ENCODE measurements at places on chromosomes 4 and X.

DNA sequence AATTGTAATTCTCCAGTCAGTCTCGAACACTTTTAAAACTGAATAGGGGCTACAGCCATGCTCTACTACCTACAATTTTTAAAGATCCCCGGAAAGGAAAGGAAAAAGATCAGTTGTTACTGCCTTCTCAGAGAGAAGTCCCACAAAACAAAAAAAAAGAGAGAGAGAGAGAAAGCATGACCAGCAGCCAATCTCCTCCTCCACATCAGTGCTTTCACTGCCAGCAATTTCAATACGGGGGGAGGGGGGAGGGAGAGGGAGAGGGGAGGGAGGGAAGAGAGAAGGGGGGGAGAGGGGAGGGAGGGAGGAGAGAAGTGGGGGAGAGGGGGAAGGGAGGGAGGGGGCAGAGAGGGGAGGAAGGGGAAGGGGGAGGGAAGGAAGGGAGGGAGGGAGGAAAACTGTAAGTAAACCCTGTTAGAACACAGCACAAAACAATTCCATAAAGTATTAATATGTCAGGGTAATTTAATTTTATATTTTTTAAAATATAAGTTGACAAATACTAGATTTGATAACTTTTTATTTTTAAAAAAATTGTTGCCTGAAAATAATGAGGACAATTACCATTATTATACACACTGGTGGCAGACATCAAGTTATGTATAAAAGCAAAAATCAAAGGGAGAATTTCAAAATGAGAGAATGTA, 108.0 kb downstream of the LRBA start:
- DNase-seq: no peak

DNA sequence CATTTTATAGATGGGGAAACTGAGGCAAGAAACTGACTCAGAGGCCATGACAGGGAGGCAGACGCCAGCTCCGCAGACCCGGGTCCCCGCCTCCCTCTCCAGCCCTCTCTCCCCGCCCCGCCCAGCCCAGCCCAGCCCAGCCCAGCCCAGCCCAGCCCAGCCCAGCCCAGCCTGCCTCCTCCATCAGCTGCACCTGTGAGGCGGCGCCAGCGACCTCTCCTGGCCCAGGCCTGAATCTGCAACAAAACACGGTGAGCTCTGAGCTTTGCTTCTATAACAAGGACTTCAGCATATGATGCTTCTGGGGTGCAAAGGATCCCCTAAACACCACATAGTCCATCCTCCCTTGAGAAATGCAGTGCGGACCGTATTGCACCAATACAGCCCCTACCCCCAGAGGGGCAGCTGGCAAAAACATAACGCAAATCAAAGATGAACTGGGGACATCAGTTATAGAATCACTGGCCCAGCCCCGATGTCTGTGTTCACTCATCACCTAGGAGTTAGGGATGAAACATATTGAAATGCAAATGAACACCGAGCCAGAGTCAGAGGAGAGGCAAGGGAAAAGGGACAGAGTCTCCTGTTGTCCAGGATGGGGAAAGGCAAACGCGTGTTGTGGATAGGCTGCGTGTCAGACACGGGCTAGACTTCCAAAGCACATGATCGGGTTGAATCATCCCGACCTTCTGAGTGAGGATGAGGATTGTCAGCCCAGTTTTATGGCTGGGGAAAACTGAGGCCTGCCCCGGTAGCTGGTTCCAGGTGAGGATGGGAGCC, 216.1 kb upstream of the PSAPL1 start:
- no peak for DNase-seq

DNA sequence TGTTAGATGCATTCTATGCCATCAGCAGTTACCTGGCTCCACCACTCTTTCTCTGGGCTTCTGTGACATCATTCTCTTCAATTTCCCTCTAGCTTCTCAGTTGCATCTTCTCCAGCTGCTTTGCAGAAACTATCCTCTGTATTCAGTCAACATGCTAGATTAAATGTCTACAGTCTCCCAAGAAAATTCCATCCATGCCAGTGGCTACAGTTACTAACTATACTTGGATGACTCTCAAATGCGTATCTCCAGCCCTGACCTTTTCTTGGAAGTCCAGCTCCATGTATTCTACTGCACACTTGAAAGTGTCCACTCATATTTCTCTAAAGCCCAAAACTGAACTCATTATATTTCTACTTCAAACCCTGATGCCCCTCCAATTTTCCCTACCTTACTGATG, 232.3 kb upstream of the TENM3 start:
- DNase-seq: no peak

GRCh38 chr4:102116121-102116520, 229.2 kb downstream of the SLC39A8 start:
- no peak for DNase-seq

DNA sequence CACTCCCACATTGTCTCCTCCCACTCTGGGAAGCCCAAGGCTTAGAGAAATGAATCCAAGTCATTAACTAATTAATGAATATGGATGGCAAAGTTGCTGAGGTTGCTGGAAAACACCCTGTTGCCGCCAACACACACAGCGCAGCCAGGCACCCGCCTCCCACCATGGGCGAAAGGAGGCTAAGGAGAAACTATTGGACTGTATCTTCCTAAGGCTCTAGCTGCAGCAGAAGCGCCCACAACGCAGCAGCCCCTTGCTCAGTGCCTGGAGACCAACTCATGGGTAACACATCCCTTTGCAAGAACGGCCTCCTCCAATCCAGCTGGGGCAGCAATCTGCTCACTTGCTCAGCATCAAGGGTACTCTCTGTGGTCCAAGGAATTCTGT, 34.2 kb downstream of the TSC22D3 start:
- no peak for DNase-seq

- no peak for DNase-seq
These were observed 420 bp downstream of the TSC22D3 start for GRCh38 chrX:107775000-107775733.

DNA sequence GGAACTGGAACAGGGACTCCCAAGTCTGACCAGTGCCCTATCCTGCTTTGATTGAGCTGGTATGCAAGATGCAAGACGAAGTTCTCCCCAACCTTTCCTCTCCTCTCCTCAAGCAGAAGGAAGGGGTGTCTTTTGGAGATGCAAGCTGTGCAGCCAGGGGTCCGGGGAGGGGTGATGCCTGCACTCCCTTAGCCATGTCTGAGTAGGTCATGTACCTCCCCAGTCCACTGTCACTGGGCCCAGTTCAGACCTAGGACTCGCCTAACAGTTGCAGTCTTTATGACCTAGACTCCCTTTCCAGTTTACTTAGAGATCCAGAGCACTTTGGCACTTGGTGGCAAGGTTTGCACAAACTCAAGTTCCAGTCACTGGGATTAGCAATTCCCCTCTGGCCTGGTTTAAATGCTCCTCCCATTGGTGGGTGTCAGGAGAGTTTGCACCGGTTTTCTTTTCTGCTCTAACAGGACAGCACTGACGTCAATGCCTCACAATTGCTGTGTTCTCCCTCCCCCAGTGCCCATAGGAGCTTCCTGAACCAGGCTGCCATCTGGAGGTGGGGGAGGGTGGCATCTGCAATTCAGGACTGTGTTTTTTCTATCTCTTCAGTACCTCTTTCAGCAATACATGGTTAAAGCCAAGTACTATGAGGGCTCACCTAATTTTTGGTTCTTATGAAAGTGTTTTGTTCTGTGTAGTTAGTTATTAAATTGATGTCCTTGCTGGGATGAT, 782.2 kb downstream of the ARAP2 start:
- peak; percentile 38 for DNase-seq

DNA sequence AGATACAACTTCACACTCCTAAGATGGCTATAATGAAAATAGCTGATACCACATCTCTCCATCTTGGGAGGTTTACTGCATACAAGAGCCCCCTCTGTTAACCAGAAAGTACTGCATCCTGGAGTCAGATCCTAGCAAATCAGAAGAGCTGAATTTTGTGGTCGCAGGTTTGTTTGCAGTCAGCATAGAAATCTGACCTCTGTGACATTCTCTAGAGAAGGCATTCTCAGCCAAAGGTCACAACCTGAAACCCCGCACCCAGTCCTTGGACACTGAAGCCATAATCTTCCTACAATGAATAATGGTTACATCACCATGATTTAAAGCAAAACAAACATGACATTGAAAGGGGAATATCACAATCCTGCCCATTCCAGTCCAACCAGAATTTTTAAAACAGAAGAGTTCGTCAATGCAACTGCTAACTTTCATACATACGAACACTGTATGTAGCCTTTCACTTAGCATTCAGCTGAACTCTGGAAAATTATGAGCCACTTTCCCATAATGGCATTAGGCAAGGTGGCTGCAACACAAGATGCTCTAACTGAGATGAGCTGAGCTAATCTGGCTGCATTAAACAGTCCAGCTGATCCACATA, 17.6 kb downstream of the HS6ST2 start:
- DNase-seq: no peak

GRCh38 chrX:129996120-129996519, 13.7 kb downstream of the BCORL1 start:
- no peak for DNase-seq

DNA sequence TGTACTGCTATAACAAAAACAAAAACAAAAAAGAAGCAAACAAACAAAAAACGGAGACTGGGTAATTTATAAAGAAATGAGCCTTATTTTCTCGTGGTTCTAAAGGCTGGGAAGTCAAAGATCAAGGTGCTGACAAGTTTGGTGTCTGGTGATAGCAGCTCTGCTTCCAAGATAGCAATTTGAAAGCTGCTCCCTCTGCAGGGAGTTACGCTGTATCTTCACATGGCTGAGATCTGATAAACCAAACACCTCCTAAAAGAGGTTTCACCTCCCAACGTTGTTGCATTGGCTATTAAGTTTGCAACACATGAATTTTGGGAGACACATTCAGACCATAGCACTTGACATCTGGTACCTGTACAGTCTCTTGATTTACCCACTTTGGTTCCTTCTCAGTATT, 854.2 kb downstream of the CENPC start:
- DNase-seq: no peak

DNA sequence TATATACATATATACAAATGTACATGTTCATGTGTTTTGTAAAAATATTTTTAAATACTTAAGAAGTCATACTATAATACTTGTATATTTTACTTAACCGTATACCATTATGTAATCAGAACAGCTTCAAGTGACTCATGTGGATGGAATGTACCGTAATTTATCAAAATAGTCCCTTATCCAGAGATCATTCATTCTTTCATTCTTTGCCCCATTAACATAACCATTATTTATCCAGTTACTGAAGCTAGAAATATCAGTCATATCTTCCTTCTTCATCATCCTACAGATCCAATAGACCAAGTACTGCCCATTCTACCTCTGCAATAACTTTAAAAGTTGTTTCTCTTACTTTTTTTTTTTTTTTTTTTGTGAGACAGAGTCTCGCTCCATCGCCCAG, 164.2 kb downstream of the MAB21L2 start:
- DNase-seq: no peak

DNA sequence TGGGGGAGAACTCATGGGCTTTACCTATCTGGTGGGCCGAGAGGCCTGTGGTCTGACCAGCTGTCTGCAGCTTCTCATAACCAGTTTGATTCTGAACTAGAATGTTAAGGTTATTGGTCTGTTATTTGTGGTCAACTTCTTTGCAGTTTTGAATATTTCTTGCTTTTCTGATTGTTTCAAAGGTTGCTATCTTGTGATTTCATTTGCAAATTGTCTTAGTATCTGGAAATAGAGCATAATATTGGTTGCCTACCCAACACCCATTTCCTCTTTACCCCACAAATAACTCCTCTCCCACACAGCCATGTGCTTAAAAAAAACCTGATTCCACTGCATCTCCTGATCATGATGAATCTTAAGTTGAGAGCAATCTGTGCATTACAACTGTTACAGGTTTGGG, 39.1 kb upstream of the BMP2K start:
- peak; percentile 71 for DNase-seq

DNA sequence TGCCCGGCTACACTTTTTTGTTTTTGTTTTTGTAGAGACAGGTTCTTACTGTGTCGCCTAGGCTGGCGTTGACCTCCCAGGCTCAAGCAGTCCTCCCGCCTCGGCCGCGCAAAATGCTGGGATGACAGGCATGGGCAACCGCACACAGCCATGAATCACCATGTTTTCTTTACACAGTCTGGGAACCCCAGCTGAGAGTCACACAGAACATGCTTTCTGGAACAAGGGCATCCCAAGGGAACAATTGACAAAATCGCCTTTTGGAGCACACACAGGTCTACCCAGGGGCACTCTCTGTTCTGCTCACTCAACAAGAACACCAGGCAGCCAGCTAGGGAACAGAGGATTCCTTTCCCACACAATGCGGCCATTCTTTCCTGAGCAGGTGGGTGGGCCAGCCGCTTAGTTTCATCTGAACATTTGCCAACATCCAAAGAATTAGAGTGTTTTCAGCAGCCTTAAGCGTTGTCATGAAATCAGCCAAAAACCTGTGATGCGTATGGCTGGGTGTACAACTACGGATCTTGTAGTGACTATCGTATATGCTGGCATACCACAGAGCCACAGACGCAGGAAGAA, 15.7 kb downstream of the PRKX start:
- no peak for DNase-seq

DNA sequence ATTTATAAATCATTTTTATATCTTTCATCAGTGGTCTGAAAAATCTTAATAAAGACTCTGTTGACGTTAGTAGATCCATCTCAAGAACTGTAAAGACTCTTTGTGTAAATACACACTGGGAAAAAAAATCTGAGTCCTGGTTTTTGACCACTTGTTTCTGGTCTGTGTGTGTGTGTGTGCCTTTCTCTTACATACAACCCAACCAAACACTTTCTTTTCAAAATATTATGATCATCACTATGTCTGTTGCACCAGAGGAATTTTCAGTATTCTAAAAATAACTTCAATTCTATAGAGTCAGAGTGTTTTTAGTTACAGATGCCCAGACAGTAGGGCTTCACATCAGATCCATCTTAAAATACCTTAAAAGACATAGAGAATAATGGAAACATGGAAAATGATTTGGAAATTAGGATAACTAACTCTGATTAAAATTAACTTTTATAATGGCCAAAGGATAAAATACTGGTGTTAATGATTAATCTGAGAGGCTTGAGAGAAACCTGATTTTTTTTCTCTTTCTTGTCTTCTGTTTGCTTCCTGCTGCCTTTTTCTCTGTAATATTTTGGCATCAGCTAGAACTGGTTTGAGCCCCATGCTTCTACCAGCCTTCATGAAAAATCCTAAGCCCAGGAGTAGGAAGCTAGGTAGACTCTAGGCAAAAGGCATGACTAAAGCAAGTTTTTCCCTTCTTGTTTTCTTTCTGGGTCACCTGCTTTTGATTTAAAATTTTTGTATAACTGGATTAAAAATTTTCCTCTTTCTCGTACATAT, 99.7 kb downstream of the ATXN3L start:
- no peak for DNase-seq

GRCh38 chr4:180189666-180190065, 2053.5 kb upstream of the TENM3 start:
- DNase-seq: no peak

Data from KBM-7 (cell line).